Activated CD4-positive, alpha-beta T cell treated with anti-CD3 and anti-CD28 coated beads, Interleukin-2, amount 10 ng/mL, durations not matched to agents 7 days and 5 days (primary cell): ENCODE measurements at places on chromosomes 7 and 10. TPM values are rescaled to one million over a fixed set of nuclear protein-coding genes. Genes with fewer than 3 reads are reported as not detected.

Gene SPDYE3
- not detected for total RNA-seq

- peak within 1 kb of the TSS; percentile 62 for H3K4me3 ChIP-seq
- peaks cover 53% of the 10 kb centered on the region for H3K27me3 ChIP-seq
- DNase-seq, result peak; percentile 48
- no peak within 1 kb of the TSS for H3K27ac ChIP-seq
- no peaks in the 10 kb centered on the region for H3K36me3 ChIP-seq
Measured at GRCh38 chr10:91632671-91633550, at the start of gene PPP1R3C. Gene PPP1R3C, minus strand, starts transcription at chr10:91633071. Its CDS starts 102 bp downstream, at chr10:91632969.

- H3K27me3 ChIP-seq, result peaks cover 3% of the 10 kb centered on the region
- no peaks in the 10 kb centered on the region for H3K36me3 ChIP-seq
Measured at GRCh38 chr10:490891-491571, 198.4 kb downstream of the DIP2C start.

DNA sequence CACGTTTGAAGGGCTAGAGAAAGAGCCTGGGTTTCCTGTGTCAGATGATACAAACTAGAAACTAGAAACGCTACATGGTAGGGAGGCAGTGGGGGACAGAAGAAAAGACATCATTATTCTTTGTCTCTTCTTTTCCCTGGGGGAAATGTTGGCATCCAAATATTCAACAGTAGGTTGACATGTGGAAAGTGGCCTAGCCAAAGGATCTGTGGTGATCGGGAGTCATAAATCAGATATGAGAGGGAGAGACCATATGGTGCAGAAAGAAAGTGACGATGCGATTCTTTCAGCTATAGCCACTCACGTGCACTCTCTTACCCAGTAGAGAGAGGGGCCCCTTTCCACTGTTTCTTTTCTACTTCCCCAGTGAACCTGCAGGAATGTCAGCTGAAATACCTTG lies 964.7 kb downstream of the LRMDA start:
- H3K4me1 ChIP-seq, result no peaks in the 10 kb centered on the region
- no peaks in the 10 kb centered on the region for H3K27me3 ChIP-seq
- no peaks in the 10 kb centered on the region for H3K36me3 ChIP-seq
- DNase-seq, result no peak
- H3K4me3 ChIP-seq, result no peak overlapping the region
- no peak overlapping the region for H3K27ac ChIP-seq

Gene SRGN
- total RNA-seq, result 192 TPM

Gene GNAT3
- total RNA-seq, result not detected
